ENCODE measurements at places on chromosomes 1 and 21.

GRCh38 chr1:33275706-33276572, 19.6 kb downstream of the ZNF362 start:
- DNase-seq = no peak

- no peak for DNase-seq
These were observed 26.9 kb upstream of the EPB41 start for GRCh38 chr1:28887419-28887834.

DNA sequence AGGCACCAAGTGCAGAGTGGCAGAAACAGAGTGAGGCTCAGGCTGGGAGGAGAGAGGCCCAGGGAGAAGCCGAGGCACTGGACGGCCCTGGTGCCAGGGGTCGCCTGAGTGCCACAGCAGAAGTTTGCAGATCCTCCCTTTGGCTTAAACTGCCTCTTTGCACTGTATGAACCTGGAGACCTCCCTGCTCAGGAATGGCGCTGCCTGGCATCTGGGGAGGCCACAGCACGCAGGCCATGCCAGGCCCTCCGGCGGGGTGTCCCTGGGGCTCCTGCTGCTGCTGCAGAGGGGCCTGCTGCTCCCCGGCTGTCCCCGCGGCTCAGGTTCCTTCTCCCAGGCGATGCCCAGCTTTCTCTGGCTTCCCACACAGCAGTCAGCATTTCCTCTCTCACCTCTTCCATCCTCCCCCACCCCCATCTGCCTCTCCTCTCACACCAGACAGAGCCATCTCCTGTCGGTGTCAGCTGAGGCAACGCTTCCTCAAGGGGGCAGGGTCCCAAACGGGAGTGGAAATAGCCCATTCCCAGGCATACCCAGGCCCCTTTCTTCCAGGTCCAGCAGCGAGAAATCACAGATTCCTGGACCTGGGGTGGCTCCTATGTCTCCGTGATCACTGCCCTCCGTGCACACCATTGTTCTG, 35.2 kb downstream of the SYT6 start:
- no peak for DNase-seq

GRCh38 chr1:48203287-48203900, 19.1 kb upstream of the SLC5A9 start:
- peak; percentile 13 for DNase-seq

- no peak for DNase-seq
These were observed 7.5 kb upstream of the PRDX6 start for GRCh38 chr1:173469656-173470055.

- peak; percentile 41 for DNase-seq
These were observed 11.2 kb upstream of the FMOD start for GRCh38 chr1:203361945-203362719.

All from fibroblast of skin of right biceps (primary cell).